ENCODE measurements at places on chromosomes 4 and X. TPM values are rescaled to one million over a fixed set of nuclear protein-coding genes. Genes with fewer than 3 reads are reported as not detected.

Gene CASP6
- total RNA-seq = 15.4 TPM

Gene TCEAL6
- 3.0 TPM for total RNA-seq

Gene F11
- not detected for total RNA-seq

Gene ZNF185
- 2.9 TPM for total RNA-seq

Gene HPGD
- 10.7 TPM for total RNA-seq

Gene SPANXA2
- not detected for total RNA-seq

Gene FOXR2
- total RNA-seq = not detected

Gene PAGE5
- not detected for total RNA-seq

Gene SPANXN4
- not detected for total RNA-seq

Gene SORBS2
- 90.4 TPM for total RNA-seq

Gene SUPT20HL1
- not detected for total RNA-seq

Gene CSAG2
- total RNA-seq = not detected

Gene ADGRL3
- total RNA-seq = 257 TPM

Gene SPATA4
- total RNA-seq = 0.09 TPM

Gene FAM133A
- 1.7 TPM for total RNA-seq

Gene ZBED1
- 28.4 TPM for total RNA-seq

Gene NOX1
- total RNA-seq = not detected

Gene SULT1B1
- total RNA-seq = 0.64 TPM

Gene PLXNB3
- 3.3 TPM for total RNA-seq

Gene KIAA1210
- total RNA-seq = 0.36 TPM

Gene MAP3K15
- total RNA-seq = 0.82 TPM

Gene ZAR1
- 0.27 TPM for total RNA-seq

Gene SH2D1A
- total RNA-seq = not detected

Gene AMTN
- total RNA-seq = not detected

Gene ARHGAP24
- 12.9 TPM for total RNA-seq

Gene AREG
- total RNA-seq = not detected

Gene FAT4
- 83.7 TPM for total RNA-seq

Gene RELL1
- 57.6 TPM for total RNA-seq

Gene CHRDL1
- total RNA-seq = 24.4 TPM

Gene ZDHHC15
- 10.4 TPM for total RNA-seq

Gene MUC7
- total RNA-seq = not detected

Gene ZNF280C
- total RNA-seq = 11.5 TPM

Gene ALAS2
- total RNA-seq = 25.7 TPM

Gene TBC1D25
- 6.8 TPM for total RNA-seq

Gene DSPP
- total RNA-seq = 0.09 TPM

Gene DCAF4L1
- 0.18 TPM for total RNA-seq

Gene TFE3
- 10.8 TPM for total RNA-seq

Gene RTL3
- total RNA-seq = not detected
